ENCODE measurements at places on chromosomes 11 and 22. TPM values are rescaled to one million over a fixed set of nuclear protein-coding genes. Genes with fewer than 3 reads are reported as not detected.

SEC14L6 gene
- total RNA-seq, result 0.03 TPM

- DNase-seq, result peak; percentile 71
Observed at GRCh38 chr11:134014511-134014910, 54.4 kb upstream of the JAM3 start.

DNA sequence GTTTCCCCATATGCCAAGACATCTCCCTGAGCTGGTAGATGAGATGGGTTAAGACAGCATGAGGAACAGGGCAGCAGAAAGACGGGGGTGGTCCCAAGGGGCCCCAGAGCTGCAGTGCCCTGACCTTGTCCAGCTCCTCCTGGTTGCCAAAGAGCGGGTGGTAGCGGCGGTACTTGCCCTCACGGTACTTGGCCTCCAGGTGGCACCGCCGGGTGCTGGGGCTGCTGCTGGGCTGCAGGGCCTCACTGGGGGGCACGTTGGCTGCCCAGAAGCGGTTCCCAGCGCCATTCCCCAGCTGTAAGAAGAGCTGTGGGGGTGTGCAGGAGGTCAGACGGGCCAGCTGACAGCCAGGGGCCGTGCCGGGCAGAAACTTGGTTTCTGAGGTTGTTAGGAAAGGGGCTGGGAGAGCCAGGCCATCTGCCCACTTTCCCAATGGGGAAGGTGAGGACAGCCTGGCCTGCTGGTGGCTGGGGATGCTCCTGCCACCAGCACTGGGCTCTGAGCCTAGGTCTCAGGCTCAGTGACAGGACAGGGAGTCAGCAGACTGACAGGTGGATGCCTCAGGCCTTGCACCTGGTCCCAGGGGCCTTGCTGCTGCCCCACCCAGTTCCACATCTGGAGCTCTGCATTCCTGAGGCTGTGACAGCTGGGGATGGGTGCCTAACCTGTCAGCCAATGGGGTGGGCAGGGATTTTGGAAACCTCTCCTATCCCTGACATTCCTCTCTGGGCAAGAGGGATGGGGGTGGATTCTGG lies 30.0 kb upstream of the PDE2A start:
- no peak for DNase-seq

- no peak for DNase-seq
Observed at GRCh38 chr22:32482708-32483107, 8.1 kb downstream of the FBXO7 start.

TTC28 gene
- 21.0 TPM for total RNA-seq

DNA sequence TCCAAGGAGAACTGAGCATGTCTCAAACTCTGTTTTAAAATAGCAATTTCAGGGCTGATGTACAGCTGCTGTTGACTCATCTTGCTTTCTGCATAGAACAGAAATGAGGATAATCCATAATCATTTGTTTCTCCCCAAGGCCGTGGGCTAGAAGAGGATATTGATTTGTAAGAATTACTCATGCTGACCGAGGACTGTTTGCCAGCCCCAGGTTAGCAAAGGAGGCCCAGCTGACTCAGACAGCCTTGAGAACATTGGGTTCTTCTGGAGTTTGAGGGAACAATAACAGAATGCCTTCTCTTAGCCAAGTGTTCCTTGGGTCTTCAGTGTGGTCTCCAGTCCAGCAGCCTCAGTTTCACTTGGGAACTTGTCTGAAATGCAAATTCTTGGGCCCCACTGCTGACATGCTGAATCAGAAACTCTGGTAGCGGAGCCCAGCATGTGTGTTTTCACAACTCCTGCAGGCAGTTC lies 92.0 kb downstream of the ZC3H12C start:
- DNase-seq, result no peak
